ENCODE measurements at places on chromosomes 1 and 21. TPM values are rescaled to one million over a fixed set of nuclear protein-coding genes. Genes with fewer than 3 reads are reported as not detected.

DVL1 gene
- polyA plus RNA-seq: 41.7 TPM

RBM8A gene
- 132 TPM for polyA plus RNA-seq

FCRL3 gene
- not detected for polyA plus RNA-seq

TCEA3 gene
- 203 TPM for polyA plus RNA-seq

PCSK9 gene
- polyA plus RNA-seq: 5.3 TPM

HLX gene
- polyA plus RNA-seq: 23.0 TPM

GSTM3 gene
- 36.2 TPM for polyA plus RNA-seq

CFAP74 gene
- polyA plus RNA-seq: 0.07 TPM

TARBP1 gene
- polyA plus RNA-seq: 38.0 TPM

FHAD1 gene
- 2.1 TPM for polyA plus RNA-seq

CLDN19 gene
- 0.58 TPM for polyA plus RNA-seq

GMEB1 gene
- polyA plus RNA-seq: 7.1 TPM

CLCNKB gene
- not detected for polyA plus RNA-seq

TNN gene
- 3.3 TPM for polyA plus RNA-seq

TINAGL1 gene
- polyA plus RNA-seq: 21.0 TPM

TRNP1 gene
- 1.4 TPM for polyA plus RNA-seq

SMIM12 gene
- 27.4 TPM for polyA plus RNA-seq

KCNQ4 gene
- polyA plus RNA-seq: 24.1 TPM

STUM gene
- polyA plus RNA-seq: 9.4 TPM

NPPB gene
- polyA plus RNA-seq: not detected

CD52 gene
- polyA plus RNA-seq: 2.1 TPM

PDC gene
- polyA plus RNA-seq: 0.11 TPM

PAQR6 gene
- polyA plus RNA-seq: 2.2 TPM

FAM72A gene
- 6.1 TPM for polyA plus RNA-seq

MYCBP gene
- 20.9 TPM for polyA plus RNA-seq

PIGR gene
- polyA plus RNA-seq: not detected

UBXN10 gene
- 0.28 TPM for polyA plus RNA-seq

LCE1E gene
- not detected for polyA plus RNA-seq

CYP2J2 gene
- polyA plus RNA-seq: 67.6 TPM

CIART gene
- polyA plus RNA-seq: 2.9 TPM

ANGPTL3 gene
- polyA plus RNA-seq: not detected

ZFP69B gene
- polyA plus RNA-seq: 3.2 TPM

PCAT6 gene
- 2.1 TPM for polyA plus RNA-seq

HAO2 gene
- not detected for polyA plus RNA-seq

ARMH1 gene
- 1.5 TPM for polyA plus RNA-seq

DMRTA2 gene
- 0.07 TPM for polyA plus RNA-seq

DAB1 gene
- 2.6 TPM for polyA plus RNA-seq

NDUFS2 gene
- polyA plus RNA-seq: 146 TPM

MAP3K21 gene
- polyA plus RNA-seq: 0.08 TPM

LINGO4 gene
- polyA plus RNA-seq: 0.09 TPM

ISG15 gene
- 13.3 TPM for polyA plus RNA-seq

VHLL gene
- not detected for polyA plus RNA-seq

TBX15 gene
- 65.2 TPM for polyA plus RNA-seq

ZBTB48 gene
- polyA plus RNA-seq: 26.5 TPM
